Activated naive CD8-positive, alpha-beta T cell treated with anti-CD3 and anti-CD28 coated beads, Interleukin-2, amount 50 U/mL, for 24 hours (primary cell): ENCODE measurements at places on chromosomes 2 and 18.
A peak's percentile ranks its signal among the peaks of the same experiment; 100 is the strongest.

- H3K4me3 ChIP-seq: no peak overlapping the region
- DNase-seq: no peak
- no peaks in the 10 kb centered on the region for H3K4me1 ChIP-seq
- no peak overlapping the region for H3K27ac ChIP-seq
Observed at GRCh38 chr18:70319187-70319586, 30.3 kb downstream of the SOCS6 start.

GRCh38 chr18:70421471-70422390 is 132.9 kb downstream of the SOCS6 start:
- peak; percentile 14 for DNase-seq
- no peak overlapping the region for H3K4me3 ChIP-seq
- peaks cover 14% of the 10 kb centered on the region for H3K4me1 ChIP-seq
- no peaks in the 10 kb centered on the region for H3K36me3 ChIP-seq

DNA sequence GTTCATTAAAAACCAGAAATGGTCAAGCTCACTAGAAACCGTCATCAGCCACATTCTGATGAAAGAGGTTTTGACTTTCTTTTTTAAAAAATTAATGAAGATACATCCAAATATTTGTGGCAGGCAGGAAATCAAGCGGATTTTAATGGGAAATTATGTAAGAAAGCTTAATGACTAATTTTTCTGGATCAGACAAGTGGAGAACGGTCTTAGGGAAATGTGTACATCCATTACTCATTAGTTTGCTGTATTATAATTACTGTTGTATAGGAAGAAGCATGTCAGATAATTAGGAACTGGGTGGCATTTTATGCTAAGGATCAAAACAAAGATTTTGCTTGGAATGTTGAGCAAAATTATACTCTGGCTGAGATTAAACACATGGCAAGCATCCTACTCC is 39.4 kb downstream of the AGAP1 start:
- H3K27me3 ChIP-seq: peaks cover 6% of the 10 kb centered on the region
- no peak overlapping the region for H3K27ac ChIP-seq
- no peak for DNase-seq
- H3K4me3 ChIP-seq: no peak overlapping the region
- no peaks in the 10 kb centered on the region for H3K36me3 ChIP-seq

- no peak overlapping the region for H3K27ac ChIP-seq
- H3K4me1 ChIP-seq: peaks cover 5% of the 10 kb centered on the region
- no peaks in the 10 kb centered on the region for H3K36me3 ChIP-seq
- H3K4me3 ChIP-seq: no peak overlapping the region
- no peak for DNase-seq
Observed at GRCh38 chr2:37738266-37738885, 66.9 kb upstream of the CDC42EP3 start.

DNA sequence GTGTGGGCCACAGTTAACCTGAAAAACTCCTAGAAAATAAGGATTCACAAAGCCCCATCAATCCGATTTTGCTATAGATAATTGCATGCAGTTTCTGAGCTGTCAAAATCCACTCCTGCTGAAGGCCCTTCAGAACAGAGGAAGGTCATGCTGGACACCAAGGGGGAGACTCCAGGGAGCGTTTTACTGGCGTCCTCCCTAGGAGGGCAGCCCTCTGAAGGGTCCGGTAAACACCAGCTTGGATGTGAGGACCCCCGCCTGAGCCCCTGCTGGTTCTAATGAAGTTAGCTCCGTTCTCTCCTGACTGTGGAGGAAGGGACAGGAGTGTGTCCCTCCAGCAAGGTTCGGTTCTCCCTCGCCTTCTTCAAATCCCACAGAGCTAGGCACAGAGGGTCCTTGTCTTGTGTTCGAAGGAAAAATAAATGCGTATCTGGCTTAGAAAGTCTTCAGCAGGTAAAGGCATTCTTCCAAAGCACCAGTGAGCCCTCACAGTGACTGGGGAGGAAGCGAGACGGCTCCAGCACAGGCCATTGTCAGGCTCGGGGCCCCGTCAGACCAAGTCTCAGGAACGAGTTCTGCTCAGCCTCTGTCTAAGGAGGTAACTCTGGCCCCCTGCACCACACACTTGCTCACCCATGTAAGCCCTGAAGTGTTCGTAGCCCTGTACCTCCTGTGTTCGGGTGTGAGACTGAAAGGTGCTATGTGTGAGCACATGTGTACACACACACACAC is 41.6 kb downstream of the CABLES1 start:
- no peak overlapping the region for H3K4me3 ChIP-seq
- DNase-seq: no peak
- H3K36me3 ChIP-seq: no peaks in the 10 kb centered on the region
- H3K27me3 ChIP-seq: no peaks in the 10 kb centered on the region

DNA sequence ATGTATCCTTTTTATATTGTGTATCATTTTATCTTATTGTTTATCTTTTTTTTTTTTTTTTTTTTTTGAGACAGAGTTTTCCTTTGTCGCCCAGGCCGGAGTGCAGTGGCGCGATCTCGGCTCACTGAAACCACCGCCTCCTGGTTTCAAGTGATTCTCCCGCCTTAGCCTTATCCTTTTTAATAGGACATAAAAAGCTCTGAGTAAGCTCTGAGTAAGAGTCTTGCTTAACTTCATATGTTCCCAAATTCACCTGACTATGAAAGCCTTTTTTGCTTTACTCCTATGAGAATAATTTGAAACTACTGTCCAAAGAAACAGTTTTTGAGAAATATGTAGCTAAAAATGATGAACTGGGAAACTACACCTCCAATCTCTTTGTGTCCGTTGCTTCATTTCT is 525.5 kb downstream of the IRS1 start:
- H3K4me1 ChIP-seq: no peaks in the 10 kb centered on the region
- H3K27me3 ChIP-seq: peaks cover 20% of the 10 kb centered on the region
- H3K36me3 ChIP-seq: no peaks in the 10 kb centered on the region
- no peak overlapping the region for H3K4me3 ChIP-seq
- DNase-seq: no peak

GRCh38 chr2:112957511-112957910 is 20.3 kb upstream of the IL36G start:
- H3K36me3 ChIP-seq: no peaks in the 10 kb centered on the region
- no peaks in the 10 kb centered on the region for H3K4me1 ChIP-seq
- no peak for DNase-seq
- no peak overlapping the region for H3K4me3 ChIP-seq
- peaks cover 5% of the 10 kb centered on the region for H3K27me3 ChIP-seq

DNA sequence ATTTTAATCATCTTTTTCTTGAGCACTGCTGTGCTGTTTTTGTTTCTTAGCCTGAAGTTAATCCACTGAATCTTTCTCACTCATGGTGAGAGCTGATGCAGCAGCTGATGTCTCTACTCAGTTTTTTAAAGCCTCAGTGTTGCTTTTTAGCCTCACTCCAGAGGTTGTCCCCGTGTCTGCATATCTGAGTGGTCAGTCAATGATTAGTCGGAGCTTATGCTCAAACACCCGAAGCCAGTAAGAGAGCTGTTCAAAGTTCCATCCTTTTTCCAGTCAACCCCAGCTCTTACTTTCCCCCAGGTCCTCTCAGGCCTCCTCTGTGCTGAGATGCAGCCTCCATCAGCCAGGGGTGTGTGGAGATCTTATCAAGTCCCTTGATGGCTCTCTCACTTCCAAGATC is 81.1 kb downstream of the MBOAT2 start:
- DNase-seq: no peak
- no peaks in the 10 kb centered on the region for H3K4me1 ChIP-seq
- no peak overlapping the region for H3K27ac ChIP-seq
- H3K4me3 ChIP-seq: no peak overlapping the region
- H3K36me3 ChIP-seq: no peaks in the 10 kb centered on the region

DNA sequence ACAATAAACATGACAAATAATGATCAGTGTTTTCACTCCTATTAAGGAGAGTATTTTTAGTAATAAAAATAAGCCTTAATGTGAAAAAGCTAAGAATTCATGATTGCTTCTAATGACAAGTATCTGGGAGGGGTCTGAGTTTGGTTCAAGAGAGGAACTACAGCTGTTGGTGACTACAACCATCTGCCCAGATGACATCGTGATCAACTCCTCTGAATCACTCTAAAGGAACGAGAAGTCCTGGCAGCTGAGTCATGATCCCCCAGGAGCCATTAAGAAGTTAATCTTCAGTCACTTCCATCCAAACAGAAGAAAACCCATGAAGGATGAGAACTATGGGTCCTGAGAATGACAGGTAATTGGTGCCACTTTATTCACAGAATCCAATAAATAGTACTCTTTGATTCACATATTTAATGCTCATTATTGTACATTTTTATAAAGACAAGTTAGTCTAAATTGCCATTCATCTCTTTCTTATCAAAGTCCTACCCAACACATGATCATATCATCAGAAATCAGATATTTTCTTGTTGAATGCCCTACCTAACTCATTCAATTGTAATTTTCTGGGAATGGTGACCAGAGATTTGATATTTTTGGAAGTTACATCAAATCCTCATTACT is 6.8 kb downstream of the TFPI start:
- no peaks in the 10 kb centered on the region for H3K36me3 ChIP-seq
- H3K4me1 ChIP-seq: no peaks in the 10 kb centered on the region
- H3K27me3 ChIP-seq: no peaks in the 10 kb centered on the region
- DNase-seq: no peak
- no peak overlapping the region for H3K4me3 ChIP-seq
- no peak overlapping the region for H3K27ac ChIP-seq

DNA sequence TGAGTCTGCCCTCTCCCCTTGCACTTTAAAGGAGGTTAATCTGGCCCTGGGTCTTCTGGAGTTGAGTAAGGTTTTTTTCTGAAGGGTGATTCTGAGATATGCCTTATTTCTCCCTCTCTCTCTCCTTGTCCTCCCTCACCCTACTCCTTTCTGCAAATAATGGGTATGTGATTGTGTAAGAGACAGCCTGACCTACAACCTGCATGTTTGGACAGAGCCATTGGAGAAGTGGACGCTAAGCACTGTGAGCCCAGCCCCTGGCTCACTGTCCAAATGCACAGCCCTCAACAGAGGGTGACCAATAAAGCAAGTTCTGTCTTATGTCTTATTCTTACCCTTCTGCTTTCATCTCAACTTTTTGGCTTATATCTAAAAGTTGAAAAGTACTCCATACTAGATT is 71.5 kb downstream of the SPP2 start:
- H3K27me3 ChIP-seq: no peaks in the 10 kb centered on the region
- DNase-seq: no peak
- H3K4me3 ChIP-seq: no peak overlapping the region
- no peaks in the 10 kb centered on the region for H3K36me3 ChIP-seq
- no peak overlapping the region for H3K27ac ChIP-seq
- no peaks in the 10 kb centered on the region for H3K4me1 ChIP-seq

- H3K27ac ChIP-seq: peak overlapping the region; percentile 57
- no peak for DNase-seq
- peaks cover 89% of the 10 kb centered on the region for H3K4me1 ChIP-seq
- H3K36me3 ChIP-seq: peaks cover 47% of the 10 kb centered on the region
- no peaks in the 10 kb centered on the region for H3K27me3 ChIP-seq
- peak overlapping the region; percentile 27 for H3K4me3 ChIP-seq
Observed at GRCh38 chr2:203949228-203949627, 12.7 kb downstream of the ICOS start.

- H3K4me1 ChIP-seq: peaks cover 7% of the 10 kb centered on the region
- H3K27ac ChIP-seq: no peak overlapping the region
- H3K27me3 ChIP-seq: peaks cover 19% of the 10 kb centered on the region
- H3K4me3 ChIP-seq: no peak overlapping the region
- no peaks in the 10 kb centered on the region for H3K36me3 ChIP-seq
- no peak for DNase-seq
Observed at GRCh38 chr18:35949090-35949489, 23.4 kb upstream of the RMP24 start.

DNA sequence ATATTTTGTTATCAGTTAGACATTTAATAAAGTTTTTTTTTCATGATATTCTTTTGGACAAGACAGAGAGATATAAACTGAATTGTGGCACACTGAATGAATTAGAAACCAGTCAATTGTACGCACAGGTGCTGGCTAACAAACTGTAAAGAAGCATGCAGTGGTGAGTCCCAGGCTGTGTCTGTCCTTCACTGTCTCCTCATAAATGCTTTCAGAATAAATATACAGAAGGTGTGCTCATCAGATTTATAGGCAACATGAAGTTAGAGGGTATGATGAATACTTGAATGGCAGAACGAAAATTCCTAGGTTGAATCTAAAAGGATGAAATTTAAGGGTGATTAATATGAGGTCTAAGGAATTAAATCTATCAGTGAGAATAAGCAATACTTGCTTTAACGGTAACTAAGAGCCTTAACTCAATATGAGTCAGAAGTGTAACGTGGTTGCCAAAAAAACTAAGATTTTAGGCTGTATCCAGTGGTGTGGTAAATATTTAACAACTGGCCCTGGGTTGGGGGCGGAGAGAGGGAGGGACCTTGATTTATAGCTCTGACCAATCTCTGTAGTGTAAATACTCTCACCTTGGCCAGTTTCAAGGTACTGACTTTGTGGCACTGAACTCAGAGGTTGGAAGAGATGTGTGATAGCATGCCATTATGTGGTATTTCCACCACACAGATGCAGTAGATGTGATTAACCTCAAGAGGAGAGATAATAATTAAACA is 41.9 kb upstream of the AAK1 start:
- H3K4me1 ChIP-seq: peaks cover 69% of the 10 kb centered on the region
- no peak overlapping the region for H3K27ac ChIP-seq
- DNase-seq: peak; percentile 35
- no peaks in the 10 kb centered on the region for H3K27me3 ChIP-seq
- H3K4me3 ChIP-seq: no peak overlapping the region
